ENCODE measurements at places on chromosomes 5 and 9.

DNA sequence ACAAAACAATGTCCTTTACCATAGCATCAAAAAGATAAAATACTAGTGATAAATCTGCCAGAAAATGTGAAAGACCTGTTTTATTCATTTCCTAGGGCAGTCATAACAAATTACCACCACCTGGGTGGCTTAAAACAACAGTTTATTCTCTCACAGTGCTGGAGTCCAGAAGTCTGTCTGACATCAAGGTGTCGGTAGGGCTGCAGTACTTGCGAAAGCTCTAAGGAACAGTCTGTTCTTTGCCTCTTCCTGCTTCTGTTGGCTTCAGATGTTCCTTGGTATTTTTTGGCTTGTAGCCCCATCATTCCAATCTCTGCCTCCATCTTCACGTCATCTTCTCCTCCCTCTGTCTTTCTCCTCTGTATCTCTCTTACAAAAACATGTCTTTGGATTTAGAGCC lies 51.0 kb downstream of the PTPDC1 start:
- DNase-seq, result no peak

- H3K27ac ChIP-seq, result peak overlapping the region; percentile 78
- peak overlapping the region; percentile 6 for H3K4me3 ChIP-seq
- no peak for DNase-seq
- no peaks in the 10 kb centered on the region for H3K27me3 ChIP-seq
- H3K36me3 ChIP-seq, result no peaks in the 10 kb centered on the region
Measured at GRCh38 chr5:157463621-157464518, 3.9 kb downstream of the NIPAL4 start.

GRCh38 chr5:73155271-73156222 lies 17.4 kb upstream of the TMEM174 start:
- peaks cover 2% of the 10 kb centered on the region for H3K27me3 ChIP-seq
- no peaks in the 10 kb centered on the region for H3K4me1 ChIP-seq
- no peak overlapping the region for H3K27ac ChIP-seq
- no peak overlapping the region for H3K4me3 ChIP-seq
- DNase-seq, result no peak

- no peaks in the 10 kb centered on the region for H3K36me3 ChIP-seq
- DNase-seq, result no peak
- H3K4me3 ChIP-seq, result no peak overlapping the region
- no peak overlapping the region for H3K27ac ChIP-seq
- no peaks in the 10 kb centered on the region for H3K27me3 ChIP-seq
- no peaks in the 10 kb centered on the region for H3K4me1 ChIP-seq
Measured at GRCh38 chr5:25995209-25995608, 1043.2 kb downstream of the CDH9 start.

DNA sequence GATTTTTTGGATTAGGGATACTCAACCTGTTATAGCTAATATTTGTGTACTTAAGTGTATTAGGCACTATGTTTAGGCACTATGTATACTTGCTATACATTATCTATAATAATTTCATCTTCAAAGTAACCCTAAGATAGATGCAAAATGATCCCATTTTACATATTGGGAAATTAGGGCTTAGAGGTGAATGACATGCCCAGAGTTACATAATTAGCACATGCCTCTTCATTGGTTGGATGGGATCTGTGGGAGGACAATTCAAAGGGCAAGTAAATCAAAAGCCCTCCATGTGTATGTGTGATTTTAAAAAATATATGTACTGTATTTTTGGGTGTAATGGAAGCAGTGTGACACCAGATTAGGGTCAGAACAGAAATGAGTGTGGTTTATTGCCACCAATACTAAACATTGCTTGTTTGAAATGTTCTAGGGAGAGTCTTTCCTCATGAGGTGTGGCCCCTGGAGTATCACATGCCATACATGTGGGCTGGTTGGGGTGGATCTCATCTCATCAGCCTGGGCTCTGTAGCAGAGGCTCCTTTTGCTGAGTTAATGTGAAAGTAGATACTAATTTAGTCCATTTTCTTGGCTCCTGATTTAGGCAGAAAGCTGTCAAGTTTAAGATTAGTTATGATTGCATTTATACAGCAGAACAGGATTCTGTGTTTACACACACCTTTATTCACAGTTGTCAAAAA lies 5.5 kb downstream of the C9orf85 start:
- DNase-seq, result no peak
- H3K4me1 ChIP-seq, result peaks cover 10% of the 10 kb centered on the region
- peaks cover 3% of the 10 kb centered on the region for H3K36me3 ChIP-seq
- H3K4me3 ChIP-seq, result no peak overlapping the region
- H3K27me3 ChIP-seq, result no peaks in the 10 kb centered on the region
- H3K27ac ChIP-seq, result no peak overlapping the region

DNA sequence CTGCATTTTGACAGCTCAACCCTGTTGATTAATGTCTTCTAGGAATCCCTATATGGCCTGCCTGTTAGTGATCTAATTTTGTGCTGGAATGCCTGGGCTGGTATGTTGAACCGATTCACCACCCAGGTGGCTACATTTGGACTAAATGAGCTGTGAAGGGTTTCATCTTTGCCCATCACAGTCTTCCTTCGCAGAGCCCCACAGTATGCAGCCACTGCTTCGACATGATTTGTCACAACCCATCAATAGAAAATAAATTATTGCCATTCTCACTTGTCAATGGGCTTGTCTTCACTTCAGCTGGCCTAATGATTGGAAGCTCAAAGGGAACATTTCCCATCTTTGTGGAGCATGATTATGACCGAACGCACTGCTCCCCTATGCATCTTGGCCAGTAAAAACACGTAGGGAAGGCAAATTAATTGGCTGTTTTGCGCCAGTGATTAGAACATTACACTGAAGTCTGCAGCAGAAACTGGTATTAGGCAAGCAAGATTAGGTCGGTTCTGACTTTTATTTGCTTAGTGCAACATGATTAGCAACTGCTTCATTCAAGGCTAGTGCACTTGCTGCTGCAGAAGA lies 408.5 kb downstream of the KIAA0825 start:
- H3K27me3 ChIP-seq, result no peaks in the 10 kb centered on the region
- no peak overlapping the region for H3K4me3 ChIP-seq
- no peaks in the 10 kb centered on the region for H3K36me3 ChIP-seq
- H3K4me1 ChIP-seq, result no peaks in the 10 kb centered on the region
- no peak for DNase-seq

GRCh38 chr5:39373791-39374190 lies 9.5 kb upstream of the C9 start:
- no peak overlapping the region for H3K27ac ChIP-seq
- H3K36me3 ChIP-seq, result no peaks in the 10 kb centered on the region
- no peaks in the 10 kb centered on the region for H3K4me1 ChIP-seq
- H3K4me3 ChIP-seq, result no peak overlapping the region
- DNase-seq, result no peak

DNA sequence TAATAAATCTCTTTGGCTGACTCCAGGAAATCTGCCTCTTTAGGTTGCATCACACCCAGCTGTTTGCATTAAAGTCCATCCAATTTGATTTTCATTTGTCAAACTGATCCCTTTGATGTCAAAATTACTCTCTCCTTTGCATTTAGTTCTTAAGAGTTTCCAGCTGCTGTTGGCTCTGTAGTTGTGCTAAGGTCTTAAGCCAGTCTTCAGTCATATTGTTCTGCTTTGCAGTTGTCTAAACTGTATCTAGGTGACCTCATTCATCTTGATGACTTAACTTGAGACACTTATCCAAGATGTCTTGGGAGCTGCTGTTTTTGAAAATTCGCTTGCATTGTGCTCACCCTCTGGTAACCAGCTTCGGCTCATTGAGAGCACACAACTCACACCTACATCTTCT lies 386.9 kb upstream of the TLE4 start:
- no peak for DNase-seq
- no peaks in the 10 kb centered on the region for H3K27me3 ChIP-seq
- H3K27ac ChIP-seq, result no peak overlapping the region
- no peak overlapping the region for H3K4me3 ChIP-seq
- no peaks in the 10 kb centered on the region for H3K4me1 ChIP-seq

GRCh38 chr9:96813607-96814006 lies 35.7 kb upstream of the ZNF510 start:
- no peaks in the 10 kb centered on the region for H3K36me3 ChIP-seq
- no peak for DNase-seq
- no peaks in the 10 kb centered on the region for H3K4me1 ChIP-seq
- H3K27ac ChIP-seq, result no peak overlapping the region
- H3K4me3 ChIP-seq, result no peak overlapping the region

- no peaks in the 10 kb centered on the region for H3K27me3 ChIP-seq
- no peak overlapping the region for H3K4me3 ChIP-seq
- no peaks in the 10 kb centered on the region for H3K4me1 ChIP-seq
- no peak for DNase-seq
- no peak overlapping the region for H3K27ac ChIP-seq
Measured at GRCh38 chr9:90848866-90849265, 47.2 kb downstream of the SYK start.

- DNase-seq, result no peak
- no peaks in the 10 kb centered on the region for H3K27me3 ChIP-seq
- no peak overlapping the region for H3K27ac ChIP-seq
- no peaks in the 10 kb centered on the region for H3K36me3 ChIP-seq
- no peaks in the 10 kb centered on the region for H3K4me1 ChIP-seq
Measured at GRCh38 chr9:17130291-17130690, 4.5 kb upstream of the CNTLN start.

DNA sequence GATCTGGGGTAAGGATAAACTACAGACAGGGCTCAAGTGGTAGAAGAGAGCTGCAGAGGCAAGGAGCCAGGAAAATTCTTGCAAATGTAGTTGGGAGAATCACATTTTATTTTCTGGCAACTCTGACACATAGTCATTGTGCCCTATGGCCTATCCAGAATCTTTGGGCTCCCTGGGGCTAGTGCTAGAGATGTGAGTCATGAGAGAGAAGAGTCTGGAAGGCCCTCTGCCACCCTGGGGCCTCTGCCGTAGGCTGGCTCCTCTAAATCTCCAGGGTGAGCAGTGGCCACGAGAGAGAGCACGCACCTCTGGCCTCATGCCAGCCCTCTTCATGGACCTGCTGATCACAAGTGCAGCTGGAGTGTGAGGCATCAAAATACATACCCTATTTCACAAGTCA lies 74.3 kb upstream of the SSBP2 start:
- H3K4me3 ChIP-seq, result no peak overlapping the region
- H3K4me1 ChIP-seq, result no peaks in the 10 kb centered on the region
- no peak for DNase-seq
- H3K36me3 ChIP-seq, result no peaks in the 10 kb centered on the region
- no peaks in the 10 kb centered on the region for H3K27me3 ChIP-seq

- H3K4me3 ChIP-seq, result no peak overlapping the region
- DNase-seq, result no peak
- no peak overlapping the region for H3K27ac ChIP-seq
- H3K4me1 ChIP-seq, result 0 out of 2 replicates have a peak, but pooled peaks cover 2% of the 10 kb centered on the region
Measured at GRCh38 chr5:50702615-50703366, 36.4 kb downstream of the PARP8 start.

DNA sequence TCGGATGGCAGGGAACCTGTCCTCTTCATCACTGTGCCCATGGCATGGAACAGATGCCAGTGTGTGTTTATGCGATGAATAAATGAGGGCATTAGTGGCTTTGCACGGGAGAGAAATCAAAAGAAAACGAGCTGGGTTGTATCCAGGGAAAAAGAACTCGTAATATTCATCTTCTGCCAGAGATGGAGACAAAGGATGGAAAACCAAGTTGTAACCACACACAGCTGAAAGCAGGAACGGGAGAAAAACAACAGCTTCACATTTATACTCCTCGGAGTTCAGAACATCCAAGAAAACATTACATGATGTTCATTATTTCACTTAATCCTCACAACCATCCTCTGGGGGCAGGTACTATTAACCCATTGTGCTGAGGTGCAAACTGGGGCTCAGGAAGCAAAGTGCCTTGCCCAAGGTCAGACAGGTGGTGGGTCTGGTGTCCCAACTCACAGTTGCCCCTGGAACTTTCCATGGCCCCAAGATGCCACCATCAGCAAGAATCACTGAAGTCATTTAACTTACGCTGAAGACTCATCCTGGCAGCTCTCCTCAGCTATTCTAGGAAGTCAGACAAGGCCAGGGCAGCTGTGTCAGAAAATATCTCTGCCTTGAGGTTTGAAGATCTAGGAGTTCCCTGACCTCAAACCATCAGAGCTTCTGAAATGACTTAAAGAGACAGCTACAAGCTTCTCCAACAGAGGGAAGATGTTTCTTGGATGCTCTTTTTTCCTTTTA lies 250.4 kb downstream of the NSG2 start:
- H3K36me3 ChIP-seq, result no peaks in the 10 kb centered on the region
- DNase-seq, result no peak
- H3K4me3 ChIP-seq, result no peak overlapping the region
- H3K27ac ChIP-seq, result no peak overlapping the region
- peaks cover 20% of the 10 kb centered on the region for H3K4me1 ChIP-seq

- H3K27me3 ChIP-seq, result no peaks in the 10 kb centered on the region
- no peak overlapping the region for H3K27ac ChIP-seq
- H3K36me3 ChIP-seq, result no peaks in the 10 kb centered on the region
- no peak for DNase-seq
- no peaks in the 10 kb centered on the region for H3K4me1 ChIP-seq
Measured at GRCh38 chr5:118236108-118236849, 752.1 kb downstream of the DTWD2 start.

DNA sequence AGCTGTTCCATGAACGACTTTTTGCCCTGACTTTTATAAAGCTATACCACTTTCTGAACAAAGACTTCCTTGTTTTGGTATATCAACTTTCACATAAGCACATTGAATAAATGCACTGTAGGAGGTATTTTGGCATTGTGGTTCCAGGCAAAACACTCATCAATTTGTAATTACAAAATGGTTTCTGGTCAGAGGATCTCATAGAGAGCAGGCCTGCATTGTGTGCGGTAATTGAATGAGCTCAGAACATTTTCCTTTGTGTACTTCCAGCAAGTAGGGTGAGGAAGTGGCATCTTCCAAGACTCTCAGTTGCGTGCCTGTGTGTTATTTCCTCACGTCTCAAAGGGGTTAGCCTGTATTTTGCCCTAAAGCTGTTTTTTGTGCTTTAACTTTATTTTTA lies 89.2 kb downstream of the PDE6A start:
- no peak for DNase-seq
- no peaks in the 10 kb centered on the region for H3K36me3 ChIP-seq
- no peaks in the 10 kb centered on the region for H3K4me1 ChIP-seq
- H3K27me3 ChIP-seq, result no peaks in the 10 kb centered on the region
- H3K4me3 ChIP-seq, result no peak overlapping the region

DNA sequence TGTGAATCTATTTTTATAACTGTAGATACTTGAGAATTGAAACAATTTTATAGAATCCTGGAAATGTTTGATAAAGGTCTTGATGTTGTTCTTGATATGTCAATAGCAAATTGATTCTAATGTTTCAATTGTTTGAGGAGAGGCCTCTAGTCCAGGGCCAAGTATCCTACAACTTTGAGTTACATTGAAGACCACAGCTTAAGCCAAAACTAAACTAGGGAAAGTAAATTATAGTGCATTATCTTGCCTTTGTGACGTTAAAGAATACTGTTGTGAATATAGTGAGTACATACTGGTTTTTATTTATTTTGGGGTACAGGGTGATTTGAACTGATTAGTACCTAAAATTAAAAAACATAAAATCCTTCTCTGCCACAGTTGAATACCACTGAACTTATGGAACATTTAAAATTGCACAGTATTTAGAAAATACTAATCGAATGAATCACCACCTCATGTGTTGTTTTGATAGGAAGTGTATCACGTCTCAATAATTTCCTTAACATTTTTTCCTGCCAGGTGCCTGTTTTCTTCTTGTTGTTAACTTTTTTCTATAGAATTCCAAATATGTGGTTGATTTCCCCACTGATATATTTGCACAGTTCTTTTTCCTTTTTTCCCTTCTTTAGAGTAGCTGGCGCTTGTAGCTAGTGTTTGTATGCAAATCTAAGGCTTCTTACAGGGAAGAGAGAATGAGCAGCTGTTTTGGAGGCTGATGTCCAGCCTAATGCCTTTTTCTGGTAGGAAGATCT lies 12.5 kb downstream of the ARHGEF28 start:
- H3K36me3 ChIP-seq, result no peaks in the 10 kb centered on the region
- H3K27me3 ChIP-seq, result no peaks in the 10 kb centered on the region
- no peak overlapping the region for H3K27ac ChIP-seq
- H3K4me1 ChIP-seq, result no peaks in the 10 kb centered on the region
- no peak for DNase-seq
- no peak overlapping the region for H3K4me3 ChIP-seq
